ENCODE measurements at places on chromosomes 1 and 21. TPM values are rescaled to one million over a fixed set of nuclear protein-coding genes. Genes with fewer than 3 reads are reported as not detected.

Gene RIMKLA
- total RNA-seq: under 0.01 TPM

Gene DNAJC28
- 2.4 TPM for total RNA-seq

Gene L1TD1
- not detected for total RNA-seq

Gene SMG5
- 72.8 TPM for total RNA-seq

Gene GJA9
- not detected for total RNA-seq

Gene U2AF1
- 56.7 TPM for total RNA-seq
